ENCODE measurements at places on chromosomes 2 and 18.
A peak's percentile ranks its signal among the peaks of the same experiment; 100 is the strongest.

GRCh38 chr2:220588148-220588547 is 960.7 kb downstream of the SLC4A3 start:
- DNase-seq: no peak

DNA sequence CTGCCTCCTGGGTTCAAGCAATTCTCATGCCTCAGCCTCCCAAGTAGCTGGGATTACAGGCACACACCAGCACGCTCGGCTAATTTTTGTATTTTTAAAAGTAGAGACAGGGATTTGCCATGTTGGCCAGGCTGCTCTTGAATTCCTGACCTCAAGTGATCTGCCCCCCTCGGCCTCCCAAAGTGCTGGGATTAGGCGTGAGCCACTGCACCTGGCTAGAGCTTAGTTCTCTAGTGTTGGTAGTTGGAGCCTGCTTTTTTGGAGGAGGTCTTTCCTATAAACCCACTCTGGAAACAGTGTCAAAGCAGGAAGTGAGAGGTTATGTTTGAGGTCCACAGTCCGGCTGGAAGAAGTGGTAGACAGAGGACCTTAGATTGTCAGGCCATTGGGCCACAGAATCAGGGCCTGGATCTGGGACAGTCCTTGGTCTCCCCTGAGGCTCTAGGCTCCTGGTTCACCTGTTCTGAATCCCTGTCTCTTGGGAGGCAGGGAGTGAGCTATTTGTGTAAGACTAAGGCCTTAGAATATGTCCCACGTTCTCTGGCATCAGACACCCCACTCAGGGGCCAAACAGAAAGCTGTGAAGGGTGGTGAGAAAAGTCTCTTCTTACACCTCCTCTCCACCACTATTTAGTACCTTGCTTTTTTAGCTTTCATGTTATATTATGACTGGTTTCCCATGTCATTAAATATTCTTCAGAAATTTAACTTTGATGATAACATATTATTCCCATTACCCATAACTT is 34.5 kb downstream of the PCBP1 start:
- peak; percentile 54 for DNase-seq

DNA sequence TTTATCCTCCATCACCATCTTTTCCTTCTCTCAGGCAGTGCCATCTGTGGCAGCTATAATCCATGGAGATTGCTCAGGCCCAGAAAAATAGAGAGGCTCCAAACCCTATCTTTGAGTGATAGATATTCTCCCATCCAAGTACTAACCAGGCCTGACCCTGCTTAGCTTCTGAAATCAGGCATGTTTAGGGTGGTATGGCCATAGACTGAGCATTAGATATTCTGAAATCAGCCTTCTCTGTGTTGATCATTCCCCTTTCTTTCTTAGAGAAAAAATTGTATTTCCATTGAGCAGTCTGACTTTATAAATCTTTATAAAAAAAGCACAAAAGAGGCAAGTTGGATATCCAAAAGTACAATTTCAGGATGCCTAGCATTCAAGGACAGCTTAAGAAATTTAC is 131.5 kb upstream of the ACVR2A start:
- DNase-seq: no peak

DNA sequence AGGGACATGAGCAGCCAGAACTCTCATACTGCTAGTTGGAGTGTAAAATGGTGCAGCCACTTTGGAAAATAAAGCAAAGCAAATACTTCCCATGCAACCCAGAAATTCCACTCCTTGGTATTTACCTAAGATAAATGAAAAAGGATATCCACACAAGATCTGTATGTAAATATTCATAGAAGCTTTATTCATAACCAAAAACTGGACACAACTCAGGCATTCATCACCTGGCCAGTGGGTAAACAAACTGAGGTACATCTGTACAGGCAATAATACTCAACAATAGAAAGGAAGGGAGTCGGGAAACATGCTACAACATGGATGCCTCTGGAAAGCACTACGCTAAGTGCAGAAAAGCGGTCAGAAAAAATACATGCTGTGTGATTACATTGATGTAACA is 2.5 kb upstream of the LOXHD1 start:
- DNase-seq: no peak

DNA sequence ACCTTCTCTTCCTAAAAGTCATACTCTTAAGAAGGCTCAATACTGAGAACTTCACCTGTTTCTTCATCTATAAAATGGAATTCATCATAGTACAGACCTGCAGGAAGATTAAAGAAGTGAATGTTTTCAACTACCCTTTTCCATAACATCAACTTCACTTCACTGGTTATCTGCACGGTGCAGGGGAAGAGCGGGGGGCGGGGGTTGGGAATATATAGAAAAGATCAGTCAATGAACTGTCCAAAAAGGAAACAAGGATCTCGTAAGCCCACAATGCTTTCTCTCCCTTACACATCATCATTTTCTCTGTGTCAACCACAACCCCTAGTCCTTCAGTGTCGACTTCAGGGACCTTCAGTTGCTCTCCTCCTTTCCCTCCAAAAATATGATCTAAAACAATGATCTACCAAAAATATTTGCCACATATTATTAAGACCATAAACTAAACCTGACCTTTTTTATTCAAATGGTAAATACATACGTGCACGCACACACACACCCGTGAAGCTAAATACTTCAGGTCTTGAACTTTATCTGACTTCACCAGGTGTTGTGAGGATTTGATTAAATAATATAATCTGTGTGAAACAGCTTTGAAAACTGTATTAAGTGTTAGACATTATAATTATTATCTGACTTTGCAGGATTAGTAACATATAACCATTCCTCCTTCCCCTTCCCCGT is 4.9 kb downstream of the MBOAT2 start:
- no peak for DNase-seq

DNA sequence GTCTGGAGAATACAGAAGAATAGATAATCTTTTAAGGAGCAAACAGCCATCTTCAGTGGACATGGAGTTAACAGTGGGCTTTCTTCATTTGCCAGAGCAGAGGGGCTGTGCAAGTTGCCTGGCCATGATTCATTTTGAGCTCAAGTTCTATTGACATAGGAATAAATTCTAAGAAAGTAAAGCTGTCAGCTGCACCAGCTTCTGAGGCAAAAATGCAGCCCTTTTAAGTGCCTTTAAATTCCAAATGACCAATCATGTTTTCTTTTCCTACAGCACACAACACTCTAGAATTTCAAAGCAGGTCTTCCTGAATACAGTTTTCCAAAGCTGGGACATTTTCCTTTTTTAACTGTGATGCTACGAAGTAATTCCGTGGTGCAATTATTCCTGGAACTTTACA is 246.4 kb upstream of the NT5C1B start:
- DNase-seq: no peak

- DNase-seq: no peak
Observed at GRCh38 chr2:58852243-58852642, 611.1 kb upstream of the FANCL start.

DNA sequence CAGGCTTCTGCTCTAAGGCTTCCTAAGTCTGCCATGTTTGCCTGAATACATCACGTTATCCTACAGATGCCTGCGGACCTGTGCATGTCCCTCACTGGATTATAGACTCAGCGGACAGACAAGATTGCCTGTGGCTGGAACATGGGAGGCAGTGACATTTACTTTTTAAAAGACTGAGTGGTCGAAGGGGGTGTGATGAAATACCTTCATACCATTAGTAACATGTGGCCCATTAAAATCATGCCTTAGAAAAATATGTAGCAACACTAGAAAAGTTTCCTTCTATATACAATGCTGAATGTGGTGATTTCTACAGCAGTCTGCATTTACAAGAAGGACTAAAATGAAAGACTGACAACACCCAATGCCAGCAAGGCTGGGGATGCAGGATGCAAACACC is 154.4 kb downstream of the ASB1 start:
- DNase-seq: no peak

DNA sequence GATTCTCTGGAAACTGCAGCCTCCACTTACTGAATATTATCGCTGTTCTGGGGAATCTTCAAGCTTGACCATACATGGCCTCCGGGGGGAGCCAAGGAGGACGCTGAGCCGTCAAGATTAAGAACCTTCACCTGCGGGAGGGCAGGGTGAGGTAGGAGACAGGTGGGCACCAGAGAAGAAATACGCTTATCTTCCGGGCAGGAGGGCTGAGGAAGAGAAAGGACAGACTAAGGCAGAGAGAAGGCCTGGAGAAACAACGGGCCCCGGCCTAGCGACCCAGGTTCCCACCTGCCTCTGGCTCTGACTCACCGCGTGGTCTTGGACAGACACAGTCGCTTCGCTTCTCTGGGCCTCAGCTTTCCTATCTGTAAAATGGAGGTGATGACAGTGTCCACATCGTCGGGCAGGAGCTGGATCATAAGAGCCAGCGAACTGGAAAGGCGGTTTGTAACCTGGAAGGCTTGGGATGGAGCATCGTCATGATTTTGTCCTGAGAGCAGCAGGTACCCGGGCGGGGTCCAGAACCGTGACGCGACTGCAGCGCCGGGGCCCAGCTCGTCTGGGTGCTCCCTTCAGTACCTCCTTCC is 659 bp downstream of the ZNF142 start:
- DNase-seq: peak; percentile 49

DNA sequence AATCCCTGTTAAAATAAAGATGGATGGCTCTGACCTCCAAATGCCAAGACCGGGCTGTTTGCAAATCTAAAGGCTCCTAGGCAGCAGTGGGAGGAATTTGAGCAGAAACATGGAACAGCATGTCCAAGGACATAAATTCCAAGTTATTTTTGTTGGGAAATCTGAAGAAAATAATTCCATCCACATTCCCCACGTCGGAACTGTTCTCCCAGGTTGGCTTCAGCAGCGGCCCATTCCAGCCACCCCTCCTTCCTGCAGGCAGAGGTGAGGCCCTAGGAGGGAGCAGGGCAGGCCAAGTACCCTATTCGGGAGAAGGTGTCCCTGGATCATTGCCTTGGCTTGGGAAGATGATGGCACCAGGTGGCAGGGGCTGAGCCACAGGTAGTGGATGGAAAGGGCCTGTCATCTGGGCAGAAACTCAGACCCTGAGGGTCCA is 117.1 kb downstream of the CAPN13 start:
- no peak for DNase-seq

All from cerebellar cortex (tissue), 1 donor.